ENCODE measurements at places on chromosomes 7 and 10.

DNA sequence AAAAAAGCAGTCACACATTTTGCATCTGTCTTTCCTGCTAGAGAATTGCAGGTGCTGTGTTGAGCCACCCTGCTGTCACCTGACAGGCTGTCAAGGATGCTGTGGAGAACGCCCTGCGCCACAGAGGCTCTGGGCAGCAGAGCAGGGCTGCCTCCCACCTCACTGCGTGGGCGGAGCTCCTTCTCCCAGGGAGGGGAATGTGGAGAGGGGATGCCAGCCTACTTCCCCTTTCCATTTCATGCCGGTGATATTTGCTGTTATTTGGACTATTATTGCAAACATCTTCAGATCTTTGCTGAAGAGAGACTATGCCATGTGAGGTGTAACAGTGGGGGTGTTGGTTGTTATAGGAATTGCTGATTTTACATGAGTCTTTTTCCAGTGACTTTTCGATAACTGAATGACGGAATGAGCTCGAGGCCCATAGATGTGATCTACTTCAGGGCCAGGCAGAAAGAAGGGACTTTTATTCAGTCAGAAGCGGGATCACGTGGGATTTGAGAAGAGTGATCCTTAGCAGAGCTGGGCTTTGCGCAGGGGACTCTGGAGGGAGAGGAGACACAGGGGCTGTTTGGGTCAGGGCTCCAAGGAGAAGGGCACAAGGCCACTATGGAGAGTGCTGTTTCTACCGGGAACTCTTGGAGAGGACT, 13.6 kb upstream of the PRKAG2 start:
- no peak for DNase-seq

DNA sequence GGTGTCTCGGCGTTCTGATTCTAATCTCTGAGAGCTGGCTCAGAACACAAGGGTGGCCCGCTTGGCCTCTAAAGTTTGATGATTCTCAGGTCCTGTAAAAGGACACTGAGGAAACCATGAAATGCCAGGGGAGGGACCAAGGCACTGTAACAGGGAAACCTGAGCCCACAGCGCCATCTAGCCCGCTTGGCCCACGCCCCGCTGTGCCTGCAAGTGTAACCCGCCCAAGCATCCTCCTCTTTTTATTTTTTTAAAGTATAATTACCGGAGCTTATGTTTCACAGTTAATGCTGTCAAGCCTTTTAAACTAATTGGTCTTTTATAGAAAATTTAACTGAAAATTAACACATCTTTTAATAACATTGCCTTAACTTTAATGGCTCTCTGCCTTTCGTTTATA, 734.7 kb downstream of the KCNMA1 start:
- no peak for DNase-seq

DNA sequence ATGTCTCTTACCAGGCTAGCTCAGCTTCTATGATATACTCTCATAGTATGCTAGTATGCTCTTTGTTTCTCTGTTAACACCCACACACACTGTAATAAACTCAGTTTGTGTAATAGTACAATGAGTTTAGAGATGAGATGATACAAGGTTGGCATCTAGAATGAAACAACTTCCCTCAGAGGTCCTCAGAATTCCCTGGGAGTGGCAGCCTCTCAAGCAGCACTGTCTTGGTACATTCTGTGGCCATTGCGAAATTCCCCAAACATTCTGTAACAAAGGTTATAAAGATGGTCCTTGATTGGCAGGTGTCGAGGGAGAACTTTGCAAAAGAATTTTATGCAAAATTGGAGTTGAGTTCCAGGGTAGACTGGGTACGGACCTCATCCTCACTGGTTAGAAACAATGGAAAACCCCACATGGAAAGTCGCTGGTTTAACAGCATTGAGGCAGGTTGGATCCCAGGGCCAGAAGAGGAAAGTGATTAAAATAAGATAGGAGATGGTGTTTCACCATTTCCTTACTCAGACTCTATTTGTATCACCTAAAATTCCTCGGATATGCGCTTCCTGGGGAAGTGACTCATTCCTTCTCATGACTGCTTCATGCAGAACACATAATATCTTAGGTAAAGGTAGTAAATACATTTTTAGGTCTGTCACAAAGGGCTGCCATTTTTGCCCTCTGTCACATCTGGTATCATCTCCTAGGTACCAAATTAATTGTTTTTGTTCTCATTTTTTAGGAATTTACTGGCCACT, 657.8 kb downstream of the SORCS1 start:
- DNase-seq: no peak

DNA sequence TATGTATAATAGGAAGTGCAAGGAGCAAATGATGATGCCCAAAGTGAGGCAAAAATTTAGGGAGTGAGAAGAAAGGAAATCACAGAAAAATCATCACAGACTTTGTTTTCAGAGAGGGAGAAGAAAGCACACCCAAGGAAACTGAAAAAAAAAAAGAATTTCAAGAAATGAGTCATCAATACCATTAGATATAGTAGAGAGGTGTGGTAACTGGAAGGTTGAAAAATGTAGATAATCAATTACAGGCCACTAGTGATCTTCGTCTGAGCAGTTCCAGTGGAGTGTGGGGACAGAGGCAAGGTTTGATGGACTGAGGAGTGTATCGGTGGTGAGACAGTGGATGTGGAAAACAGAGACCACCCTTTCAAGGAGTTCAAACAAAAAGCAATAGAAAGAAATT, 31.7 kb downstream of the ASB4 start:
- no peak for DNase-seq

DNA sequence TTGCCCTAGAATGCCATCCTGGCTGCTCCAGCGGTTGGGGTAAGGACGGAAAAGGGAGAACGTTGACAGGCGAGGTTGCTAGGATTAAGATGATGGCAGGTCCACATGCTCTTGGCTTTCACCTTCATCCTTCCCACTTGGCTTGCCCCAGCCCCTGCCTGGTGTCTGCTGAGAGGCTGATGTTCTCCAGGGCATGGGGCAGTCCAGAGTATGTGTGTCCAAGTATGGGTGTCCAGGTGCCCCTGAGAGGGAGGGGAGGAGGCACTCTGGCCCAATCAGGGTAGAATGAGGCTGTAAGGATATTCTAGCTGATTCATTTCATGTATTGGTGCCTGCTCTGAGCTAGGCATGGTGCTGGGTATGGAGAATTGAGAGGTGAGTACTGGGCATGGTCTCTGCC, 12.6 kb downstream of the NEURL1 start:
- no peak for DNase-seq

DNA sequence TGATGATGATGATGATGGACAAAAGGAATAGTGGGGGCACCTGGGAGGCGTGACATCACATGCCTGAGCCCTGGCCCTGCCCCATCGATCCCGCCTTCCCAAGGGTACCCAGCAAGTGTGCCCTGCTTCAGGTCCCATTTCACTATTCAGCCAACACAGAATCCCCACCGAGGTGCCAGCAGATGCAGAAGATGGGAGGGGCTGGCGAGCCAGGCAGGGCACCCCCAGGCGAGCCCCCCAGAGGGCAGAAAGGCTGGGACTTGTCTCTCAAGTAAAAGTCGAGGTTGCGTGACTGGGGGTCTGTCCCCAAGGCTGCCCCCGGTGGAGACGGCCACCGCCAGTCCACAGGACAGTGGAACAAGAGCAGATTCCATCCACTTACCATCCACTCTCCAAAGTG, 57.5 kb downstream of the INSIG1 start:
- no peak for DNase-seq

GRCh38 chr7:114865564-114865963, 56.3 kb upstream of the MDFIC start:
- peak; percentile 42 for DNase-seq

DNA sequence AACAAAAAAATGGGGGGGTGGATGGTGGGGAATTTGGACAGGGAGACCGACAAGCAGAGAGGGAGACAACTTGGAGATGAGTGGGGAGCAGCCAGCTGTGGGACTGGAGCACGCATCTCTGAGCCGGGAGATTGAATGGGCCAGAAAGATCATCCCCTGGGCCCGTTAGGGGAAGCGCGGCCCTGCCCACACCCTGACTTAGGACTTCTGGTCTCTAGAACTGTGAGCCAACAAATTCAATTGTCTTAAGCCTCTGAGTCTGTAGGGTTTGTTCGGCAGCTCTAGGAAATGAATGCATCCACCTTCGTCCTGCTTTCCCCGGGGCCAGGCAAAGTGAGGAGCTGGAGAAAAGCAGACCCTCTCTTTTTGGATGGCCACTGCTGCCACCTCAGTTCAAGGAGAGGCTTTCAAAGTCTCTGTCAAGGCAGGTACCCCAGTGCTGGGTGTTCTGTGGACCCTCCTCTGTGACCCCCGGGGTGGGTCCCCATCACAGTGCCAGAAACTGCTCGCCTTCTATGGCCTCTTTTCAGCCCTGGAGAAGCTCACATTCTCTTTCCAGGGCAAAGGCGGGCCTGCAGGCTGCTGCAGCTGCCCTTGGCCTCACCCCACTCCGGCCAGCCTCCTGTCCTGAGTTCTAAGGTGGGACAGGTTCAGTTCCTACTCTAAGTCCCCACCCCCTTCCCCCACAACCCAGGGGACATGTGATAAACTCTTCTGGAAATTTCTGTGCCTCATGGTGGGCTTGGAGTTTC, 423.2 kb downstream of the RPS24 start:
- no peak for DNase-seq

GRCh38 chr7:832167-832967, at the start of gene SUN1:
Gene SUN1 (plus strand): TSS chr7:832476. CDS start chr7:832525, 49 bp downstream.
- DNase-seq: no peak

GRCh38 chr10:53638006-53638405, 865.4 kb upstream of the MBL2 start:
- DNase-seq: no peak

DNA sequence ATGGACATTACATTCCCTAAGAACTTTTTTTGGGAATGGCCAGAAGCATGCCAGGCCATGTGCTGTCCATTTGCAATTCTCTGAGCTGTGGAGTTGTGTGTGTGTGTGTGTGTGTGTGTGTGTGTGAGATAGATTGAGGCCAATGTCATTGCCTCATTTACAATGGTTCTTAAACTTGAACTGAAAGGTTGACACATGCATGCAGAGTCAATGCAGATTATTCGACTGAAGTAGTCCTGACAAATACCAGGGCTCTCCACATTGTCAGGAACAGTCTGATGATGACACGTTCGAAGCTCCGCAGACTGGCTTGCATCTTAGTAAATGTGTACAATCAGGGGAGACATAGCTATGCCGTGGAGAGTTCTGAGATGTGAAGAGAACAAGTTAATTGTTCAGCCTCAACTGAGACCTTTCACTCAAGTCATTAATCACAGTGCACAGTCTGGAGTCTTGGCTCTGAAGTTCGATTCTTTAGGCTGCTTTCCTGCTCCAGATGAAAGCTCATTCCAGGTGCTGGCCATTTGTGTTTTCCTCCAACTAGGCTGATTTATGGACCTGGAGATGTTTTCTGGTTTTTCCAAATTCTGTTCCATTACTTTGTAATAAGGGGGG, 921.9 kb downstream of the LRMDA start:
- no peak for DNase-seq

DNA sequence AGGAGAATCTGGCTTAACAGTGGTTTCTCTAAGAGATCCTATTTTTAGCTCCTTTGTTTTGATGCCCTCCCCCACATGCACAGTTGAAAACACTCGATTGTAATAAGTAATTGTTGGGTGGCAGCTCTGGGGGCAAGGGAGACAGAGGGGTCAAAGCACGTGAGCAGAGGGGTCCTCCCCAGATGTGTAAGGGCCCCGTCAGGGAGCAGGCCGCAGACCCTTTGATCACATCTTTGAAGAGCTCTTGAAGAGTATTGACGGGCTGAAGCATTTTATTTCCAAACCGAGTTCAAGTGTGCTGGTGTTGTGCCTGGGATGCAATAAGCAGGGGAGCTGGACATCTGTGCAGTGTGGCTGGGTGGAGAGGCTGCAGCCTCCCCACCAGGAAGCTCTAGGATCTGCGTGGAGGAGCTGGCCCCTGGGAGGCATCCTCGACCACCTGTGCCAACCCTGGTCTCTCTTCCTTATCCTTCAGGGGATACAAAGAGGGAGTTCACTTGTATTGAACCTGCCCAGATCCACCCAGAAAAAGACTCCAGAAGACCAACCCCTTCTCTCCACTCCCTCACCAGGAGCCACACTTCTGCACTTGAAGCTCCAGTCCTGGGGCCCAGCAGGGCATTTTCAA, 473.0 kb upstream of the MGMT start:
- DNase-seq: no peak

DNA sequence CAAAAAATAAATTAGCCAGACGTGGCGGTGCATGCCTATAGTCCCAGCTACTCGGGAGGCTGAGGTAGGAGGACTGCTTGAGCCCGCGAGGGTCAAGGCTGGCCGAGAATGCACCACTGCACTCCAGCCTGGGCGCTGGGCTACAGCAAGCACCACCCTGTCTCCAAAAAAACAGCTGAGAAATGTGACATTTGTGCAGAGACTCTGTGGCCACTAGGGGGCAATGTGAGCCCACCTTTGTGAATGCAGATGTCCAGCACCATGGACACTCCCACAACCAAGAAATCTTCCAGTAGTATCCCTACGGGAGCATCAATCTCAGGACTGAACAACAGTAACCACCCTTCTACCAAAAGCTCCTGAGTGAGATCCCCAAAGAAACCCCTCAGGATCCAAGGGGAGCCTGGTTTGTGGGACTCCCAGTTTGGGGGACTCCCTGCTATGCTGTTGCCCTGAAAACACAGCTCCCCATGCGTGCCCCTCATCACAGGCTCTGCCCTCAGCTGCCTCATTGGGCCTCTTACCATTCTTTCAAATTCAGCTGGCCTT, 6.2 kb upstream of the AHCYL2 start:
- peak; percentile 58 for DNase-seq
